Amniotic stem cell (primary cell): ENCODE measurements at places on chromosomes 1 and 21.

GRCh38 chr1:161309868-161310267 is at the start of gene MPZ:
Gene MPZ, minus strand, starts transcription at chr1:161309968. Its CDS starts 63 bp downstream, at chr1:161309905.
- DNase-seq = no peak

GRCh38 chr1:165842023-165842670 is 14.7 kb downstream of the UCK2 start:
- DNase-seq = no peak

DNA sequence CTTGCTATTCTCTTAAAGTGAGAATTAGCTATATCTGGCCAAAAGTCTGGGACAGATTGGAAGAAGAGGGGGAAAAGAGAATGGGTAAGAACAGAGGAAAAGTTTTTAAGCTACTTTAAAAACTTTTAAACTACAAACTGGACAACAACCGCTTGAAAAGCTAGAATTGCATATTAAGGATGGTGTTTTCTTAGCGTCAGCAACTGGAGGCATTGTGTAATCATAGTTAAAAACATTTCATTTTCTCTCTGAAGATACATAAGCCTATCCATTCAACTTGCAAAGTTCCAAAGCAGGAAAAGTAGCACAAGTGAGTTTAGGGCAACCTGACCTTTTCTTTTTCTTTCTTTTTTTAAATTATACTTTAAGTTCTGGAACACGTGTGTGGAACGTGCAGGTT is 10.9 kb downstream of the PBX1 start:
- DNase-seq = no peak

DNA sequence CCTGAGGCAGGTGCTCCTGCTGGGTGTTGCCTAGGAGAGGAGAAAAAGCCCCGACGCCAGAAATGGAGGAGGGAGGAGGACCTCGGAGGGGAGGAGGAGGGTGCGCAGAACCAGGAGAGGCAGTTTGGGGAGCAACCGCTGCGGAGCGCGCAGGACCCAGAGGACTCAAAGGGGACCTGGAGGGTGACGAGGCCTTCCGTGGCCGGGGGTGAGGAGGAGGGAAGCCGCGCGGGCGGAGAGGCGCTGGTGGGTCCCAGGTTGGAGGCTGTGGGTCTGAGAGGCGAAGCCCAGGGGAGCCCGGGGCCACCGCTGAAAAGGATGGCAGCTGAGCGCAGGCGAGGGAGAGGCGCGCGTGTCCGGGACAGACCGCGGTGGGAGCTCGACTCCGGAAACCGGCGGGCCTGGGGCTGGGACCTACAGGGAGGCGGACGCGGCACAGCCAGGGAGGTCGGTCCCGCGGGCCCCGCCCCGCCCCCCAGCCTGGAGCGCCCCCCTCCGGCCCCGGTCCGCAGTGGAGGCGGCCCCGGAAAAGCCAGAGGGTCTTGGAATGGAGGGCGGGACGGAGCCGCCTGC is 15.1 kb downstream of the RNF223 start:
- DNase-seq = no peak

DNA sequence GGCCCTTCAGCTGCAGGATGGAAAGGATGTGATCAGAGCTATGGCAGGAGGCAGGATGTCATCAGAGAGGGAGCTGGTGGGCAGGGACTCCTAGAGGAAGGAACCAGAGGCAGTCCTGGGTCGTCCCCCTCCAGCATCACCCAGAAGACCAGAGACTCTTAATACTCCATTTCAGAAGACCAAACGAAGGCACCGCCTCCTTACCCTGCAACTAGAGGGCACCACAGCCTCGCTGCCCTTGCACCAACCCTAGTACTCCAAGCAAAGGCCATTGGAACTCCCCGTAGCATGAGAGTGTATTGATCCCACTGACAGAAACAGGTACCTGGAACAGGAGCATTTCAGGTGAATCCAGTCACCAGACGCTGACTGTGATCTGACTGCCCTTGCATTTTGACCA is 598.1 kb downstream of the NPHP4 start:
- no peak for DNase-seq

DNA sequence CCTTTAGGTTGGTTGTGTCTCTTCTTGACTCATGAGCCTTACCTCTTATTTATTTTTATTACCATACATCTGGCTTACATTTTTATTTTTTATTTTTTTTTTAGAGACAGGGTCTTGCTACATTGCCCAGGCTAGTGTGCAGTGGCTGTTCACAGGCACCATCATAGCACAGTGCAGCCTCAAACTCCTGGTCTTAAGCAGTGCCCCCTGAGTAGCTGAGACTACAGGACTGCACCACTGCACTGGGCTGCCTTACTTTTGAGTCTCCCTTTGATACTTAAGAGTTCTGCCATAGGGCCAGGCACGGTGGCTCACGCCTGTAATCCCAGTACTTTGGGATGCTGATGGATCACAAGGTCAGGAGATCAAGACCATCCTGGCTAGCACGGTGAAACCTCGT is 76.4 kb upstream of the MACF1 start:
- DNase-seq = no peak

GRCh38 chr1:90826834-90827233 is 109.7 kb upstream of the BARHL2 start:
- no peak for DNase-seq

GRCh38 chr1:205286335-205286950 is 35.1 kb downstream of the NUAK2 start:
- no peak for DNase-seq

- peak; percentile 38 for DNase-seq
Measured at GRCh38 chr1:117794073-117794472, 135.3 kb downstream of the GDAP2 start.
